ENCODE measurements at places on chromosomes 2 and 18.

DNA sequence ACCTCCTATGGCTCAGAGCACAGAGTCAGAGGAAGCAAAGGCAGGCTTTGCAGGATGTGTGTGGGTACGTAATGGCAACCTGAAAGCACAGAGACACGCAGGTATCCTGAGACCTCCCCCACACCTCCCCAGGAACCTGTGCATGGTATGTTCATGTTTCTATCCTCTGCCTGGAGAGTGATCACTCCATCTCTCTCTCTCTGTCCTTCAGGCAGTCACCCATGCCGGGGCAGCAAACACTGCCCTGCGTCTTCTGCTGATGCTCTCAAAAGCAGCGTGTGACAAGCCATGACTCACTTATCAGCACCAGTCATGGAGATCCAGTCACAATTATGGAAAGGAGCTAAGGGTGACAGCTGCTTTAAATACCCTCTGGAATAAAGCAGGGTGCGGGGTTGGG is 52.7 kb downstream of the PDCL3 start:
- no peak for DNase-seq

GRCh38 chr18:79465392-79465991 is 69.8 kb downstream of the NFATC1 start:
- peak; percentile 24 for DNase-seq

DNA sequence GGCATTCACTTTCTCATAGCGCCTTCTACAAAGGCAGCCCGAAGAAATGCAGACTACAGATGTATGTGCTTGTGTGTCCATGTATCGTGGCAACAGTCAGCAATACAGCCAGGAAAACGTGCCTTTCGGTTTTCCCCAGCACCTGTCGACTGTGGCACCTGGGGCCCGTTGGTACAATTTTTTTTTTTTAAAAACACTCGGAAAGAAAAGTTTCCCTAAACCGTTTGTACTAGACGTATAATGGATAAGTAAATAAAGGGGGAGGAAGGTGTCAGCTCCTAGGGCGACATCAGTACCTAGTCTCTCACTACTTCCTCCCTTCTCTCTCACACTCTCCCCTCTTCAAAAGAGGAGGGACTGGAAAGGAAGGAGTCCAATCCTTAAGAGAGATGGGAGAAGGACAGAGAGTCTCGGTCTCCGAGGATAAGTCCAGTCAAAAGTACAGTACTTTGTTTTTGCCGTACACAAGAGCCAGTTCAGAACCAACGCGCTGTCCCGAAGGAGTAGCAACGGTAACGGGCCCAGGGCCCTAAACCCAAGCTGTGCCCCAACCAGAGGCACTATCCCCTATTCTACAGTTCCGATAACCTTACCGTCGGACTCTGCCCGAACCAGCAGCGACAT is 759 bp downstream of the PPP4R3B start:
- no peak for DNase-seq

GRCh38 chr2:34627003-34627402 is 1027.9 kb upstream of the FAM98A start:
- DNase-seq: no peak

- DNase-seq: no peak
Observed at GRCh38 chr2:50098242-50098641, 933.7 kb downstream of the NRXN1 start.

- no peak for DNase-seq
Observed at GRCh38 chr2:222423632-222424275, 589 bp upstream of the SGPP2 start.

GRCh38 chr2:27086724-27087593 is at the start of gene KHK:
Gene KHK, plus strand, starts transcription at chr2:27086772. Its CDS starts 488 bp downstream, at chr2:27087260.
- peak; percentile 25 for DNase-seq

- no peak for DNase-seq
Observed at GRCh38 chr2:126495189-126495588, 160.8 kb upstream of the GYPC start.

DNA sequence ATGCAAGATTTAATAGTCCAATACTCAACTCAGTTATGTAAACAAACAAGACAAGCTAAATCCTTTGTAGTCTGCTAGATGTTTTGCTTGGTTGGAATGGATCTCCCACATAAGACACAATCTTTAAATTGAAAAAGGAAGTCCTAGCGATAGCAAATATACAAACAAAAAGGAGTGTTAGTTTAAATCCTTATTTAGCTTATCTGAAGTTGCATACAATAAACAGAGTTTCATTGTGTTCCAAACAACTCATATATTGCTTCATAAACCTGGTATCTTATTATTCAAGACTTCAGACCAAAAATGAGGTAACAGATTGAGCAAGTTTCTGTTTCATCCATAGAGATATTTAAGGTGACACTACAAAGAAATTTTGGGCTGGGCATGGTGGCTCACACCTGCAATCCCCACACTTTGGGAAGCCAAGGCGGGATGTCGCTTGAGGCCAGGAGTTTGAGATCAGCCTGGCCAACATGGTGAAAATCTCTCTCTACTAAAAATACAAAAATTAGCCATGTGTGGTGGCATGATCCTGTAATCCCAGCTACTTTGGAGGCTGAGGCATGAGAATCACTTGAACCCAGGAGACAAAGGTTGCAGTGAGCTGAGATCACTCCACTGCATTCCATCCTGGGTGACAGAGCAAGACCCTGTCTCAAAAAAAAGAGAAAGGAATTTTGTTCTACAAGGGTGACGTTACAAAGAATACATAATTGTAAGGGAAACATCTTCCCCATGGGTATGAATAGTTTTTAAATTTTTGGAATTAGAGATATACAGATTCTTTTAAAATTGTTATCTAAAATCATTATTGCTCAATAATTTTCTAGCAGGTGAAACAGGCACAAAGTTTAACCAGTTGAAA is 150.5 kb upstream of the L3MBTL4 start:
- no peak for DNase-seq

- no peak for DNase-seq
Observed at GRCh38 chr18:45332871-45333270, 282.4 kb upstream of the SLC14A2 start.

DNA sequence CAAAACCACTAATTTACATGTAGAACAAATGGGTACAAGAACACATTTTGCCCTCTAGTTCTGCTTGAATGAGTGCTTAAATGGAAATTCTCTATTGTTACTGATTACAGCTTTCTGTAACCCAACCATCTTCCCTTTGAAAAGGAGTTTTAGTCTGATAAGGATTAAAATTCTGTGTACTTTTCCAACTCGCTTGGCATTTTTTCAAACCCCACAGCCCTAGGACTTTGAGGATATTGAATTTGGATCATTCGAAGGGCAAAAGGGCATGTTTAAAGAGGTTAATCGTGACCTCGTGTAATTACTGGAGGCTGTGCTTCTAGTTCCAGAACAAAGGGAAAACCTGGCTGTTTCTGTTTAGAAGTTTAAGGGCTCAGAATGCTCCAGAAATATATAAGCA is 432.3 kb downstream of the PID1 start:
- DNase-seq: no peak

- DNase-seq: no peak
Observed at GRCh38 chr2:24785671-24786321, 7.4 kb downstream of the PTRHD1 start.

- DNase-seq: no peak
Observed at GRCh38 chr2:231290321-231291015, 92.0 kb downstream of the ARMC9 start.

DNA sequence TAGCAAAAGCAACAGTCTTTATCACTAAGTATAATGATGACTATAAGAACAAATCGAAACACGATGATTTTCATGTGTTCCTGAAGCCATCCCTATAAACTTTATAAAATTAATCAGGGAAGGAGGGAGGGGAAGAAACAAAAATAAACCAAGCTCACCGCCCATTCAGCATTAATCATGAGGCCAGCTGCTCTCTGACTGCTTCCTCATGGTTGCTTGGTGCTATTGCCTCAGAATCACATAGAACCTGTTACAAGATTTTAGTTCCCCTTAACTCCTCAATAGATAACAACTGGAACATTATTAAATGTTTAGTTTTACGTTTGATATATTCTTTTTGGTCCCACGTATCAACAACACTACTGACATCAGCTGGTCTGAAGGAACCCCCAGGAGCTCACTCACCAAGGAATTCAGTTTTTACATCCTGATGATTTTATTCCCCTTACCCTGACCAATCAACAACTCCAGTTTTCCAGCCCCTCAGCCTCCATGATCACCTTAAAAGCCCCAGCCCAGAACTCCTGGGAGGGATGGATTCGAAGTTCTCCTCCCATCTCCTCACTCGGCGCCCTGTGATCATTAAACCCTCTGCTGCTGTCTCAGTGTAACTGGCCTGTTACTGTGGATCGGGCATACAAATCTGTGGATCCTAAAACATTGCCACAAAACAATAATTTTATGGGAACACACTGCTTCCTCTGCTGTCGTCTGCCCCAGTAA is 10.6 kb upstream of the HNRNPLL start:
- no peak for DNase-seq

DNA sequence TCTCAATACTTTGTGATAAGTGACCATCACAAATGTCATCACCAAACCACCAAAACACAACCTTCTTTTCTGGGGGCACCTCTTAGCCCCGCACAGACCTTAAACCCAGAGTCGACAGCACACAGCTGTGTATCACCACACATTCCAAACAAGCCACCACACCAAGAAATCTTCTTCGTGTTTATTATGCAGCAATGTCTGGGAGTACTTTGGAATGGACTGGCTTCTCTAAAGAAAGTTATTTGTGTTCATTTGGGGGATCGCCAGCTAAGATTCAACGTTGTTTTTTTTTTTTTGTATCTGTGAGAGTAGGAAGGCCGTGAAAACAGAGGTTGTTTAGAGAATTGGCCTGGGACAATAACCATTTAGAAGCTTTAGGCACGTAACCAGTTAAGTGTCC is 1.1 kb upstream of the MTA3 start:
- no peak for DNase-seq

DNA sequence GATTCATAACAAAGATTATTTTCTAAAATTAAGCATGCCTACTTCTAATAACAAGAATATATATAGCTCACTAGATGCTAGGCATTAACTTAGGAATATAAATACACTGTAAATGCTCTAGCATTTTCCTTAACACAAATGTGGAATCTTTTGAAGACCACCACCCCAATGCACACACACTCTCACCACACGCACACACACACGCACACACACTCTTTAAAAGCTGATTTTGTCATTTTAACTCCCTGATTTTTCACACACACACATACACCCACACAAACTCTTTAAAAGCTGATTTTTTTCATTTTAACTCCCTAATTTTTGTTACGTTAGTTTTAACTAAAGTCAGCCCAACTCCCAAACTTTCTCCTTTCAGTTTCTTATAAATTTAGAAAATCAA is 3.0 kb downstream of the COL5A2 start:
- DNase-seq: no peak

- DNase-seq: no peak
Observed at GRCh38 chr2:38178556-38179419, 102.8 kb upstream of the CYP1B1 start.

DNA sequence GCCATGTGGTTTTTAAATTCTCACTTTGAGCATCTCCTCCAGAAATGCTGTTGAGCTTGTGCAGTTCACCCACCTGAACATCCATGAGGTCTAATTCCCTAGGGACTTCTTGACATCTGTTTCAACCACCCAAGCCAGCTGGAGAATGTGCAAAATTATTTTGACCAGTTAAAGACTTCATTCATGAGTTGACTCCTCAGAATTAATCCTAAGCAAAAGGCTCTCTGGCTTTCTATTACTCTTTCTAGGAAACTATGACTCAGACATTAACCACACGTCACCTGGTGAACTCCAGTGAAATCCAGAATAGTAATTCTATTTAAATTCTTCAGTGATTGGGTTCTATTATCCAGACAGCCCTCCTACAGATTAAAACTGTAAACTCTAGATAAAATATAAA is 247.5 kb downstream of the NBAS start:
- no peak for DNase-seq

DNA sequence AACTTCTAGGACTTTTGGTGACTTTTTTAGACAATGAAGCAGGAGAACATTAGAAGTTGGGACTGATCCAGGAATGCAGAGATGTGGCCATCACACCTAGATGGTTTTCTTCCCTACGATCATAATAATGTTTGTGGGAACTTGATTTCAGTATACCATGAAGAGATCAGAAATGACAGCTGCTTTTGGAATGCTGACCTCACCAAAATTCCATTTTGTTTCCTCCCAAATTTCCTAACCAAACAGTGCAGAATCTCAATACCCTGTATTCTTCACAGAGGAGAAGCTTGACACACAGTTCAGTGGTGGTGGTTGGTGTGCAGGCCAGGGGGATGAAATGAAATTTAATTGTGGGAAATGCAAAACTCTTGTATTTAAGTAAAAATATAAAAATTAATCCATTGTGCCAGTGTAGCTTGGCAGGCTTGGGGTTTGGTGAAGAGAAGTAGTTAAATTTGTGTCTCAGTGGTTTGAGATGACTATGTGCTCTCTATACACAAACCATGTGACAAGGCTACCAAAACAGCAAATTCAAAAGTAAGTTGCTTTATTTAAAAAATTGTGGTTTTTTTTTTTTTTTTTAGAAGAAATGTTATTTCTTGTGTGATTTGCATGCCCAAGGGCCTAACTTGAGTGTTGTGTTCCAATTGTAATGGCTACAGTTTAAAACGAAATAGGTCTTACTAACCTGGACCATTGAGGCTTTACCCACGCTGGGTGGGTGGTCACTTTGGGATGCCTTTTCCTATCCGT is 252.4 kb downstream of the LPIN1 start:
- no peak for DNase-seq

DNA sequence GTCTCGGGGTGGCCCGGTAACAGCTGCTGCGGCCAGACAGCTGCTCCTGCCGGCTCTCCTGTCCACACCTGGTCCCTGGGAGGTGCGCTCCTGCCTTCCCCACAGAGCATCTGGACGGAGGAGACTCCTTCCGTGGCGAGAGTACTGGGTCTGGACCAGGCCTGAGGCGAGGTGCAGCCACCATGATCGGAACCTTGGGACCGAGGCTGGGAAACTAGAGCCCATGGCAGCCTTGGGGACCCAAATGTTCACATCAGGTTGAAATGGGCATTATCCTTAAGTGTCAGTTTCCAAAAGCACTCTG is 628 bp downstream of the GIGYF2 start:
- no peak for DNase-seq

GRCh38 chr2:9763356-9764152 is 79.7 kb upstream of the TAF1B start:
- no peak for DNase-seq

DNA sequence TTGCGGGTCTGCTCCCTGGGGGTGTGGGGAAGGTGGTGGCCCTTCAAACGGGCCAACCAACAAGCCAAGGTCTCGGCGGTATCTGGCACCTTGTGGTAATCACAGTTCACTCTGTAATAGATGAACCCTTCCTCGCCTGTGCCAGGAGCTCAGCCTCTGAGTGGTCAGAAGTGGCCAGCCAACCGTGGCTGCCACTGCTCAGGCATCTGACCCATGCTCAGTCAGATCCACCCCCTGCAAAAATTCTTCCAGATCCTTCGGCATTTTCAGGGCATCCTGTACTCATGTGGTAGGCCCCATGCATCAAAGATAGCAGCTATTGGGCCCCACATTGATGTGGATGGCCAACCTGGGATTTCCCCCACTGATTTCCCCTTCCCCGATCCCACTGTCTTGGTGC is 39.6 kb upstream of the SERPINE2 start:
- no peak for DNase-seq

Data from neural crest cell (in vitro differentiated cells).